ENCODE measurements at places on chromosomes 16 and 17.

DNA sequence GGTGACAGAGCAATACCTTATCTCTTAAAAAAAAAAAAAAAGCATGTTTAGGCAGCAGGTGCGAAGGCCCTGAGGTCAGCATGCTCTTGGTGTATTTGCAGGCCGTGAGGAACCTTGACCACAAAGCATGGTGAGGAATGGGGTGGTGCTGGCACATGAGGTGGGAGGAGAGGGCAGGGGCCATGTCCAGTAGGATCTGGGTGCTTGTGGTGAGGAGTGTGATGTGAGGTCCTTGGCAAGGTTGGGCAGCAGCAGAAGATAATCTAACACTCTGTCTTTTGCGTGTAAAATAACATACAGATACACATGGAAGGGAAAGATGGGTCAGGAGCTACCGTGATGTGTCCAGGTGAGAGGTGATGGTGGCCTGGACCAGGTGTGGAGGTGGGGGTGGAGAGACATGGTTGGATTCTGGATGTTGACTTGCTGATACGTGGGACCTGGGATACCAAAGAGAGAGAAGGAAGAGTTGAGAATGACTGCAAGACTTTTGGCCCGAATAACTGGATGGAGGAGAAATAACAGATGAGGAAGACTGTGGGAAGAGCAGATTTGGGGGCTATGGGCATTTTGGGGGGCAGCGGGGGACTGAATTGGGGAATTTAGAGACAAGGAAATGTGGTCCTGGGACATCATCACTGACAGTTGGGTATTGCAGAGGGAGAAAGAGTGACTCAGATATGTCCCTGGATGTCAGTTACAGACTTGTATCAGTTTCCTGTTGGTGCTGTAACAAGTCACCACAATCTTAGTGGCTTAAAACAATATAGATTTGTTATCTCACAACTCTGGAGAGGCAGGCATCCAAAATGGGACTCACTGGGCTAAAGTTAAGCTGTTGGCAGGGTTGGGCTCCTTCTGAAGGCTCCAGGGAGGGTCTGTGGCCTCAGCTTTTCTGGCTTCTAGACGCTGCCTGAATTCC, 274.9 kb downstream of the HAPSTR1 start:
- H3K27me3 ChIP-seq: peaks cover 8% of the 10 kb centered on the region
- H3K4me3 ChIP-seq: no peak overlapping the region
- H3K36me3 ChIP-seq: no peaks in the 10 kb centered on the region
- no peak overlapping the region for H3K27ac ChIP-seq

GRCh38 chr17:36918211-36918691, 19.0 kb upstream of the LHX1 start:
- H3K27ac ChIP-seq: no peak overlapping the region
- H3K4me3 ChIP-seq: no peak overlapping the region
- H3K27me3 ChIP-seq: peaks cover 39% of the 10 kb centered on the region
- H3K36me3 ChIP-seq: peaks cover 6% of the 10 kb centered on the region

DNA sequence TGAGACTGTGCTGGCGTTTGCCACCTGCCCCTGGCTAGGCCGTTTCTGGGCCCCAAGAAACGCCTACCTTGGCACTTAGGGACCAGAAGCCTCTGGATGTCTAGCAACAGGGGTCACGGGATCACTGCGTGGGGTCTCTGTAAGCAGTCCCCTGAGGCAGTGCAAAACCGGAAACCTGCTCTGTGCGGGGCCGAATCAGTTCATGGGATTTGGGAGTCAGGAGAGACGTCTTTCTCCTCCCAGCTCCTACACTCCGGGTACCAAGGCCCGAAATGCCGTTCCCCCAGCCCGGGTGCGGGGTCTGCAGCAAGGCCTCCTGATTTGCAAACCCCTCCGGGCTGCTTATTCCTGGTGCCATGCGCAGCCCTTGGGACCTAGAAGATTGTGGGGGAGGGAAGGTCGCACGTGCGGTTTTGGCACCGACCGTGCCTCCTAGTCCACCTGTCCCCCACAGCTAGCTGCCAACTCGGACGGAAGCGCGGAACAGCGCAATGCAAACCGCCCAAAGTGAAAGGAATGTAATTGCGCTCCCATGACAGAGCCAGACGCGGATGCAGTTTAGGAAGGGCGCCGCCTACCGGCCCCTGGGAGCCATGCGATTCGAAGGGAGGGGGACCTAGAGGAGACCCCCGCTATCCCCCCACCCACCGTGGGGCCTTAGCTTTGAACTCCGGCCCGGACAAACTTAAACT, 6.5 kb downstream of the IRX5 start:
- peaks cover 77% of the 10 kb centered on the region for H3K27me3 ChIP-seq
- no peak overlapping the region for H3K27ac ChIP-seq
- DNase-seq: no peak
- H3K4me3 ChIP-seq: peak overlapping the region; percentile 36
- H3K36me3 ChIP-seq: peaks cover 13% of the 10 kb centered on the region

GRCh38 chr17:56603486-56604238, 10.2 kb downstream of the NOG start:
- H3K4me1 ChIP-seq: no peaks in the 10 kb centered on the region
- H3K27ac ChIP-seq: no peak overlapping the region
- H3K27me3 ChIP-seq: peaks cover 87% of the 10 kb centered on the region
- DNase-seq: no peak
- no peak overlapping the region for H3K4me3 ChIP-seq

DNA sequence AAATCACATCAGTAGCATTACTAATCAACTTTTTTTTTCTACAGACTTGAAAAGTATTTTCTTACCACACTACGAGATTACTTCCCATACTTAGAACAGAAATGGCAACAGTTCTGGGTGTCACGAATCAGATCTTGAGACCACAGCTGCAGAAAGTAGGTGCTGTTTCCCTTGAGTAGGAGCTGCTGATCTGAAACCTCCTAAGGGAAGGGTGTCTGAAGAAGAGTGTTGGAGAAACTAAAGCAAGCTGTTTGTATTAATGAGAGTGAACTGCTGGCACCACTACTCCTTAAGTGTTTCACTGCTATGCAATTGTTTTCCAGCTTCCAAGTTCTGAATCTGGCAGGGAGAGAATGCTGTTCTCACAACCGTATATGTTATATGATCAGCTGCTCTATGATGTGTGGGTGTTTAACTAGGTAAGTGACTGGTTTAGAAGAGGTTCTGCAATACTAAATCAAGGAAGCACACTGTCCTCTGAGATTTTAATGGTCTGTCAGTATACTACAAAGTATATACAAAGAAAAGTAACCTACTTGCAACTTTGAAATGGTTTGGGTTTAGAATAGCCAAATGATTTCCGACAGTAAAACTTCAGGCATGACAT, 3.3 kb downstream of the ZNF652 start:
- no peaks in the 10 kb centered on the region for H3K27me3 ChIP-seq
- peaks cover 60% of the 10 kb centered on the region for H3K4me1 ChIP-seq
- DNase-seq: no peak
- peak overlapping the region; percentile 88 for H3K27ac ChIP-seq
- H3K36me3 ChIP-seq: peaks cover 29% of the 10 kb centered on the region
- peak overlapping the region; percentile 89 for H3K4me3 ChIP-seq

DNA sequence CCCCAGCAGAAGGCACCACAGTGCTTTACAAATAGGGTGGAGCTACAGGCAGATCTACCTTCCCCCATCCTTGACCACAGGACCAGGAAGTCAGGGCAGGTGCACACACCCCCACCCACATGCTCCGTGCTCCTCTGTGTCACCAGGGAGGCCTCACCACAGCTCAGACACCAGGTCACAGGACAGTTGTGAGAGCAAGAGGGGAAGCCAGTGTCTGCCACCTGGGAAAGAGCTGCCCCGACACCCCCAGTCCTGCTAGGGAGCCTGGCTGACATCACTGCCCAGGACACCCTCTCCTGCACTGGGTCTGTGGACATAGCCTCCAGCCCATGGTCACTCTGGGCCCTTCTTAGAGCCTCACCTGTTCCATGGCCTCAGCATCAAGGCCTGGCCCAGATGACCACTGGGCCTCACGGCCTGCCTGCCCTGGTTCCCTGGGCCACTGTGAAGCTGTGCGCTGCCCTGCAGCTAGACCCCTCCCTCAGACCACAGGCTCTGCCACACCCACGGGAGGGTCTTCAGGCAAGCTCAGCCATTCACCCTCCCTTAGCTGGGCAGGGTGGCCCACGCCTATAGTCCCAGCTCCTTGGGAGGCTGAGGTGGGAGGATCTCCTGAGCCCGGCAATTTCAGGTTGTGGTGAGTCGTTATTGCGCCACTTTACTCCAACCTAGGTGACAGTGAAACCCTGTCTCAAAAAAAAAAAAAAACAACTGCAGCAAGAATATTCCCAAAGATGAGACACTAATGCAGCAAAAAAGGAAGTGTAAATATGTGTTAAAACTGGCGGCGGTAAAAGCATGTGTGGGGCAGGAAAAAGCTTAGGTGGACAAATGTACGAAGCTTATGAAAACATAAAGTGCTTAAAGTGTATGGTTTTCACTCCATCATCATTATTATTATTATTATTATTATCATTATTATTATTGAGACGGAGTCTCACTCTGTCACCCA, 14.2 kb downstream of the POLR3K start:
- H3K27me3 ChIP-seq: no peaks in the 10 kb centered on the region
- H3K4me1 ChIP-seq: peaks cover 32% of the 10 kb centered on the region

DNA sequence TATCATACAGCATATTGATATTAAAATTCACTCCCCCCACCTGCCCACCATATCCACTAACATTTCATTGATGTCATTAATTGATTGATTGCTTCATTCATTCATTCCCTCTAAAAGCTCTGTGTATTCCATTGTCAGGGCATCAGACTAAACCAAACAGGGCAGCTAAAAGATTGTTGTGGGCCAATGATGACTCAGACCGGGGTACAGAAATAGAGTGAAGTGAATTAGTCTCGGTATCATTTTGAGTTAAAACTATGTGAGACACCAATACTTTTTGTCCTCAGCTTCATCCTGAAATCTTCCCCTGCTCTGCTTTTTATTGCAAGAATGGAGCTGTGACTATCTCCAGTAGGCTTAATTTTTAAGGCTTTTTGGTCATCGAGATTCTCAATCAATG, 868.3 kb downstream of the CDH11 start:
- no peak overlapping the region for H3K4me3 ChIP-seq
- H3K27me3 ChIP-seq: no peaks in the 10 kb centered on the region
- no peaks in the 10 kb centered on the region for H3K36me3 ChIP-seq
- DNase-seq: no peak
- no peak overlapping the region for H3K27ac ChIP-seq

- H3K27me3 ChIP-seq: peaks cover 12% of the 10 kb centered on the region
- no peaks in the 10 kb centered on the region for H3K4me1 ChIP-seq
- no peak overlapping the region for H3K27ac ChIP-seq
- no peak overlapping the region for H3K4me3 ChIP-seq
- H3K36me3 ChIP-seq: no peaks in the 10 kb centered on the region
- DNase-seq: no peak
Measured at GRCh38 chr17:9658593-9659211, 13.4 kb downstream of the USP43 start.

GRCh38 chr17:43787728-43788127, 7.5 kb downstream of the CFAP97D1 start:
- H3K27ac ChIP-seq: no peak overlapping the region
- H3K4me1 ChIP-seq: peaks cover 8% of the 10 kb centered on the region
- H3K36me3 ChIP-seq: no peaks in the 10 kb centered on the region
- no peak overlapping the region for H3K4me3 ChIP-seq

GRCh38 chr17:75481194-75482068, 25.0 kb downstream of the TMEM94 start:
- H3K4me1 ChIP-seq: peaks cover 16% of the 10 kb centered on the region
- H3K4me3 ChIP-seq: no peak overlapping the region
- H3K27me3 ChIP-seq: no peaks in the 10 kb centered on the region
- H3K36me3 ChIP-seq: peaks cover 7% of the 10 kb centered on the region
- peak overlapping the region; percentile 85 for H3K27ac ChIP-seq

DNA sequence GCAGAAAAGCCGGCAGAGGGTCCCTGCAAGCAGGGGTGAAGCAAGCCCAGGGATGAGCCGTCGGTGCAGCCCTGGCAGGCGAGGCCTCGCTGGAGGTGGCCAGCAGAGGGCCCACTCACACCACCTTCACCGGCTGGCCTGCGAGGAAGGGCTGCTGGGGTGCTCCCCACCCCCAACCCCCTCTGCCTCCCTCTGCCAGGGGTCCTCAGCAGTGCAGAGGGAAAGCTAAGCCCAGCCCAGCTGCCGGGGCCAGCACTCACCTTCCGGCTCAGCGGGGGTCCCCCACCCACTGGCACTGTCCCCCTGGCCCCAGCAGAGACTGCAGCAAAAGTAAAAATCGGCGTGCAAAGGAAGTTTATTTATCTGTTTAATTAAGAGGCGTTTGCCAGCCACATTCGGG, 113.4 kb downstream of the ENGASE start:
- H3K27ac ChIP-seq: no peak overlapping the region
- no peaks in the 10 kb centered on the region for H3K4me1 ChIP-seq
- H3K27me3 ChIP-seq: peaks cover 98% of the 10 kb centered on the region
- H3K36me3 ChIP-seq: no peaks in the 10 kb centered on the region
- DNase-seq: no peak

DNA sequence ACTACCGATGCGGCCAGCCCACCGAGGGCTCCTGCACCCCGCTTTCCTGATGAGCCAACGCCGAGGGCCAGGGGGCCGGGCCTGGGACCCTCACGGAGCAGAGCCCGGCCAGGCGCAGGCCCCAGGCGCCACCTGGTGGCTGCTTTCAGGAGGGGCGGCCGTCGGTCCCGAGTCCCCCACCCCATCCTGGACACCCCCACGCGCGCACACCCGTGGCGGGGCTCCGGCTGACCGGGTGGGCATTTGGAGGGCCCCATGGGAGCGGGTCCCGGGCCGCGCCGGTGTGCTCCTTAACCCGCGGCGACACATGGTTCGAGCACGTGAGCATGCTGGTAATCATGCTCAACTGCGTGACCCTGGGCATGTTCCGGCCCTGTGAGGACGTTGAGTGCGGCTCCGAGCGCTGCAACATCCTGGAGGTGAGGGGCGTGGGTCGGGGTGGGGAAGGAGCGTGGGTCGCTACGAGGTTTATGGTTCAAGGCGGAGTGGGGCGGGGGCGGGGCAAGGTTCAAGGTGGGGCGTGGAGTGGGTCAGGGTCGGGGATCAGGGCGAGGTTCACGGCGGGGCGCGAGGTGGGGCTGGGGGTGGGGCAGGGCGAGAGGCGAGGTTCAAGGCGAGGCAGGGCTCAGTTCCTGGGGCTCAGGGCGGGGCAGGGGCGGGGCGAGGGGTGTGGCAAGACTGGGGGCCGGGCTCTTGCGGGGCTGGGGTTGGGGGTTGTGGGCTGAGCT, 30.2 kb downstream of the TPSG1 start:
- peaks cover 2% of the 10 kb centered on the region for H3K4me1 ChIP-seq
- H3K27ac ChIP-seq: no peak overlapping the region
- no peak for DNase-seq

DNA sequence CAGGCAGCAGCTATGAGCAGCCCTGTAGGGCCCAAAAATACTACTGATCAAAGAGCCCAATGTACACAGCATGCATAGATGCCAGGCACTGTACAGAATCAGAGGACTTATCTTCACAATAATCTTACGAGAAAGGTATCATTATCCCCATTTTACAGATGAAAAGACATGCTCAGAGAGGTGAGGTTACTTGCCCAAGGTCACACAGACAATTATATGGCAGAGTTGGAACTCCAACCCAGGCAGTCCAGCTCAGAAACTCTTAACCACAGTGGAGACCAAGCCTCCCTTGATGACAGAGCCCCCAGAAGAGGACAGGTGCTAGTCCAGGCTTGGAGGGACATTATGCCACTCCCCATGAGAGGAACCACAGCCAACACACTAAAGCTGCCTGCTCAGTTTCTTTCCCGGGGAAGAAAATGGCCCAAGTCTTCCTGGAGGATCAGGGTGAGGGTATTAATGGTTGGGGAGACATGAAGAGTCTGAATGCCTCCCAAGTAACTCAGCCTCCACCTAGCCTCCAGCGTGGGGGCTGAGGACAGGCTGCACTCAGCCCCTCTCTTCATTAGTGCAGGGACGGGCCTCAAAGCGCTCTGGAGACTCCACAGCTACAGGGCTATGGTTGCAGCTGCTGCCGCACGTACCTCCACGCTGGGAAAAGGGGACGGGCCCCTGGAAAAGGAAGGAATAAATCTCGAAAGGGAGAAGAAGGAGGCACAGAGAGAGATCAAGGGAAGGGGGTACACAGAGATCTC, 826 bp downstream of the UNC119 start:
- H3K27ac ChIP-seq: peak overlapping the region; percentile 95
- peaks cover 48% of the 10 kb centered on the region for H3K4me1 ChIP-seq
- no peaks in the 10 kb centered on the region for H3K27me3 ChIP-seq
- H3K4me3 ChIP-seq: peak overlapping the region; percentile 95
